ENCODE measurements at places on chromosomes 4 and X.

DNA sequence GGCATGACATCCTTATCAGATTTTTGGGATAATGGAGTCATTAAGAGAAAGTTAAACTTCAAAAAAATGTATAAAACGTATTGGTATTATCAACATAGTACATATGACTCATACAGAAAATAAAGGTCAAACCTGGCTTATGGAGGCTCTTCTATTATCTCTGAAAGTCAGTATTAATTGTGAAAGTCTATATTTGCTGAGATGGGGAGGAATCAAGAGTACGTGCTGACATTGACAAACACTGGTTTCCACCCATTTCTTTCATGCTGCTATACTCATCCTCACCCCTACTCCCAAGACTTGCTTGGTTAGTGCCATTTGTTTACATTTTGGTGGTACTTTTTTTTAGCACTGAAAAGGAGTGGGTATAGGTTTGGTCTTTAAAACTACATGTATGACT lies 30.8 kb upstream of the PLA2G12A start:
- DNase-seq: no peak

DNA sequence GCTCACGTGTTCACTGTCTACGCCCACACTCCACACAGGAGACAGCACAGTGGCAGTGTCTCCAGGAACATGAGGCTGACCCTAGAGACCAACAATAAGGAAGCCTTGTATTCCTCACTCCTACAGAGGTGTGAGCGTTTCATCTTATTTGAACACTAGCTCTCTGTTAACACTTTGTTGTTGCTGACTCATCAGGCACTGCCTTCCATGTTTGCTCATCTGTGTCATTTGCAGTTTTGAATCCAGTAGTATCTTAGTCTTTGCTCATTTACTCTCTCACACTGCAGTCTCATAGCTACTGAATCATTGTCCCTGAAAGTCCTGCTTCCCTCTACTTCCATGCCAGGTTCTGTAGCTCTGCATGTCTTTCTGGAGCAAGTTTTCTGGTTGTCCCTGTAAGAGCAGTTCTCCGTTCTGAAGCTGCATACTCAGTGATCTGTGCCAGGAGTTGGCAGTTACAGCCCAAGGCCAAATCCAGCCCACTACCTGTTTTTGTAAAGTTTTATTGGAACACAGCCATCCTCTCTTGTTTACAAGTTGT lies 80.3 kb upstream of the DCLK2 start:
- no peak for DNase-seq

DNA sequence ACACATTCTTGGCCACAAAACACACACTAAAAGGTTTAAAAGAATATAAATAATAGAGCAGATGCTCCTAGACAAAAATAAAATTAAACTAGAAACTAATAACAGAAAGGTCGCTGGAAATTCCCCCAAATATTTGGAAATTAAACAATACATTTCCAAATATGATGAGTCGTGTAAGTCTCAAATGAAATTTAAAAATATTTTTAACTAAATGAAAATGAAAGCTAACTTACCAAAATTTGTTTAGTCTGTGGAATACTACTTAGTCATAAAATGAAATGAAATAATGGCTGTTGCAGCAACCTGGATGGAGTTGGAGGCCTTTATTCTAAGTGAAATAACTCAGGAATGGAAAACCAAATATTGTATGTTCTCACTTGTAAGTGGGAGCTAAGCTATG lies 20.6 kb upstream of the GUCY1A1 start:
- DNase-seq: no peak

GRCh38 chr4:152269448-152270191 lies 266.3 kb downstream of the FBXW7 start:
- no peak for DNase-seq

- DNase-seq: no peak
Observed at GRCh38 chrX:18543738-18544137, 118.3 kb downstream of the CDKL5 start.

GRCh38 chr4:91887926-91888325 lies 415.8 kb upstream of the GRID2 start:
- DNase-seq: no peak

- no peak for DNase-seq
Observed at GRCh38 chr4:156223985-156224384, 270.3 kb upstream of the CTSO start.

- DNase-seq: no peak
Observed at GRCh38 chrX:104318330-104319009, 63.7 kb upstream of the ESX1 start.

DNA sequence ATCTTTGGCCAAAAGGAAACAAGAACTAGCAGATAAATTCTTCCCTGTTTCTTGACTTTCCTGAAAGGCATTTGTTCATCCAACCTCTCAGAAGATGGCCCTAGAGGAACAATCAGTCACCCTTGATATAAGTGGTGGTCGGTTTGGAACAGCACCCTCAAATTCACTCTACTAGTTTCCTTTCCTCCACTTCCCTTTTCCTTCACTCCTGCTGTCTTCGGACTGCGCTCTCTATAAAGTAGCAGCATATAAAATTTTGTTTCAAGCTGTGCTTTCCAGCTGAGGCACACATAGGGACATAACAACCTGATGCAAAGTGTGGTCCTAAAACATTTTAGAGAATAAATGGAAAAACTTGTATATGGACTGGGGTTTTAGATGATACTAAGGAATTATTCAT lies 29.0 kb upstream of the MOB1B start:
- DNase-seq: no peak

GRCh38 chr4:154626793-154627484 lies 14.5 kb upstream of the FGG start:
- peak; percentile 14 for DNase-seq

GRCh38 chrX:134074151-134074550 lies 88.8 kb upstream of the GPC3 start:
- DNase-seq: no peak

GRCh38 chr4:159018062-159018629 lies 84.7 kb upstream of the RAPGEF2 start:
- no peak for DNase-seq

DNA sequence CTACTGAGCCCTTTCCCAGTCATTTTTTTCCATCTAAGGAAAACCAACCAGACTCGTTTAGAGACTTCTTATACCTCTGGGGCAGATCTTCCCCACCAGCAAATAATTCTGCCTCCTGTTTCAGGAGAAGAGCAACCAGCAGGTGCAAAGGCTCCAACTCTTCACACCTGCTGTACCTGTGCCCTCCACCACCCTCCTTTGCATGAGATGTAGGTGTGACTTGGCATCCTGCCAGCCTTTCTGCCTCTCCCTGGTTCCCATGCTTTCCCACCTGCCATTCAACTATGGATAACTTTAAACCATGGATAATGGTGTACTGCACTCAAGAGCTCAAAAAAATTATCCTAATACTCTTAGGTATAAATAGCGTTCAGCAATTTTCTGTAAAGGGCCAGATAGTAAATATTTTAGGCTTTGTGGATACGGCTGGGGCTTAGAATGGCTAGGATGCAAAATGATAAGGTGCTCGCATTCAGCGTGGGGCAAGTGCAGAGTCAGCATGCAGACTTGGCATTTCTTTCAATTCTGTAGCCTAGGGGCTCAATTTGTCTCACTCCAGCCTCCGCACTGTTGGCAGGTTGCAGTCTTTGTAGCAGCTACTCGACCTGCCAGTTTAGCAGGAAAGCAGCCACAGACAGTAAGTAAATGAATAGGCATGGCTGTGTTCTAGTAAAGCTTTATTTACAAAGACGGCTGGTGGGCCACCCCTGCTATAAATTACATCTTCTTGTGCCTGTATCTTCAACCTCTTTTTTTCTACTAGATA lies 79.8 kb downstream of the HCCS start:
- no peak for DNase-seq

DNA sequence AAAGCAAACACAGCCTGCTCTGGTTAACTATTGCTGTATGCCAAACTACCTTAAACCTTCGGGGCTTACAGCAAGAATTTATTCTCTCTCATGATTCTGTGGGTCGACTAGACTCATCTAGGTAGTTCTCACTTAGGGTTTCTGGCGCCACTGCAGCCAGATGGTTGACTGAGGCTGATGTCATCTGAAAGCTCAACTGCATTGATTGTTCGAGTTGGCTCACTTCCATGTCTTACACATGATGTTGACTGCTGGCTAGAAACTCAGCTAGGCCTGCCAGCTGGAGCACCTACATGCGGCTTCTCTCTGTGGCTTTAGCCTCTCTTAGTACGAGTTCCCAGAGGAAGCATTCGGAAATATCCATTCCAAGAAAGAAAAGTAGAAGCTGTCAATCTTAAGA lies 103.2 kb downstream of the SRPX start:
- no peak for DNase-seq

DNA sequence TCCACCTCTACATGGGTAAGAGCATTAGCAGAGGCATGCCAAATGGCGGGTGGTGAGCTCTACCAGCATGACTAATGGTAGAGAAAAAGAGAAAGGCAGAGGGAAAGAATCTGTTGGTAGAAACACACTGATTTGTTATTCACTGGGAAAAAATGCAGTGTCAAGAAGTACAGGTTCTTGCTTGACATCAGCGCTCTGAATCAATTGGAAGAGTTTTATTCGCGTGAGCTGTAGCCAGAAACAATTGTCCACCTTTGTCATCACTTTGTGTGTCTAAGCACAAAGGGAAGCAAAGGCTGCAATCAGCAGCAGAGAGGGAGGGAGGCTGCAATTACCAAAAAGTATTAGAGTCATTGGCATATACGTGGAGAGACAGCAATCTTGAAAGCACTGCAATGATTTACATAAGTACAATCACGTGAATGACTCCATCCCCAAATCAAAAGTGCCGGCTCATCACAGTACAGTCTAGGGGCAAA lies 67.7 kb upstream of the HS3ST1 start:
- no peak for DNase-seq

- DNase-seq: no peak
Observed at GRCh38 chr4:108982402-108983185, 219.7 kb upstream of the ETNPPL start.

- no peak for DNase-seq
Observed at GRCh38 chr4:17058916-17059741, 160.7 kb upstream of the LDB2 start.

- DNase-seq: no peak
Observed at GRCh38 chrX:31293409-31293808, 221.6 kb upstream of the FTHL17 start.

All from pons (tissue), 1 donor.